ENCODE measurements at places on chromosomes 1 and 21.

DNA sequence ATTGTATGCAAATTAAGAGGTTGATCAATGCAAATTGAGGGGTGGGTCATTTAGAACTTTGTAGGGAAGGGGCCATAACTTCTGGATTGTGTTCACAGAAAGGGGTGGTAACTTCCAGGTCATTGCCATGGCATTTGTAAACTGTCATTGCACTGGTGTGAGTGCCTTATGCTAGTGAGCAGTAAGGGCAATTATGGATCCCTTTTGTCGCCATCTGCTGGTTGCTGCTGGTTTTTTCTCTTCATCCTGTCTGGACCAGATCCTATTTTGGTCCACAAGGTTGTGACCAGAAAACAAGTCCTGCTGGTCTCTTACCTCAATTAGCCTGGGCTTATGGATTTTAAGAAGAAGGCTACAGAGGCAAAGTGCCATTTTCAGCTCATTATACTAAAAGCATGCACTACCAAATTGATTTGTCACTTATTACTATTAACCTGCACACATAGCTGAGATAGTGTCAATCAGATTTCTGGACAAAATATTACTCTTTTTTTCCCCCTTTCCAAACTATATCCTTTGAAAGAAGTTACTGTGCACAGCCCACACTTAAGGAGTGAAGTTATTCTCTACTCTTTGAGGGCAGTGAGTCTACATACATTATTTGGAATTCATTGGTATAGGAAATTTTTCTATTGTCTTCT lies 196.2 kb downstream of the ZC3H11B start:
- peak; percentile 83 for DNase-seq

GRCh38 chr1:55359611-55360010 lies 144.4 kb upstream of the USP24 start:
- DNase-seq = no peak

DNA sequence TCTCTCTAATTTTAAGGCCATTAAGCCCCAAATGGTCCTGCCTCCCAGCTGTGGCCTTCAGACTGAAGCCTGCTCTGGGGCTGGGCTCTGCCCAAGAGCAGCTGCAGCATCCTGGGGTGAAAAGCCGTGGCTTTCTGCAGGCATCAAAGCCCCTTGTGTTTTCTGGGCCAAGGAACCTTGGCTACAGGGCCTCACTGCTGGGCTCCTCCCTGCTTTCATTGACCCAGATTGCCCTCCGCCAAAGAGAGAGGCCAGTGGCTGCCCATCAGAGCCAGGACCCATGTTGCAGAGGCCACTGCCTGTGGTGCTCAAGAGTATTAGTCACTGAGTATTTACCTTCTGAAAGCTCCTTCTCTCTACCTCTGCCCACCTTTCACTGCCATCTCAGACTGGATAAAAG lies 1.6 kb downstream of the ZNF648 start:
- DNase-seq = no peak

GRCh38 chr1:4699376-4700301 lies 45.2 kb downstream of the AJAP1 start:
- no peak for DNase-seq

GRCh38 chr1:1304331-1305299 lies 3.1 kb downstream of the ACAP3 start:
- DNase-seq = peak; percentile 53

- no peak for DNase-seq
Measured at GRCh38 chr1:1517973-1518620, 6.1 kb downstream of the ATAD3A start.

DNA sequence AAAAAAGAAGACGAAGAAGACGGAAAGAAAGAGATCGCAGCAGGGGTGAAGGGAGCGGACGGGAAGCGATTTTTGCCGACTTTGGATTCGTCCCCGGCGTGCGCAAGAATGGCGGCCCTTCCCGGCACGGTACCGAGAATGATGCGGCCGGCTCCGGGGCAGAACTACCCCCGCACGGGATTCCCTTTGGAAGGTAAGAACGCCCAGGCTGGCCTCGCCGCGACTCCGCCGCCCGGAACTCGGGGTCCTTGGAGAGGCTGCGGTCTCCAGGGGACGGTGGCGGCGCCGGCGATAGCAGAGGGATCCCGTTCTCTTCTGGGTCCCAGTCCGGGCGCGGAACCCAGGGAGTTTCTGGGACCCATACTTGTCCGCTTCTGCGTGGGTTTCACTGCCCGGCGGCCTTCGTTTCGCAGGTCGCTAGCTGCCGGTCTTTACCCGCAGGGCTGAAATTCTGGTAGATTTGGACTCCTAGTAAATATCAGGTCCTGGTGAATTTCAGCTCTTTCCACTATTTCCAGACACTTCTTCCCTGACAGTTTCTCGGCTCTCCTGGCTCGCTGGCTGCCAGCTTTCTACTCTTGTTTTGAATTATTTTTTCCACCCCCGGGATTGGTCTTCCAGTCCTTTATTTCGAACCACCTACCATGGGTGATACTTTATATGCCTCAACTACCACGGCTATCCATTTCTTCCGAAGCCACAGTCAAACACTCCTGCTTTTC lies 1.0 kb downstream of the PAX7 start:
- DNase-seq = no peak

DNA sequence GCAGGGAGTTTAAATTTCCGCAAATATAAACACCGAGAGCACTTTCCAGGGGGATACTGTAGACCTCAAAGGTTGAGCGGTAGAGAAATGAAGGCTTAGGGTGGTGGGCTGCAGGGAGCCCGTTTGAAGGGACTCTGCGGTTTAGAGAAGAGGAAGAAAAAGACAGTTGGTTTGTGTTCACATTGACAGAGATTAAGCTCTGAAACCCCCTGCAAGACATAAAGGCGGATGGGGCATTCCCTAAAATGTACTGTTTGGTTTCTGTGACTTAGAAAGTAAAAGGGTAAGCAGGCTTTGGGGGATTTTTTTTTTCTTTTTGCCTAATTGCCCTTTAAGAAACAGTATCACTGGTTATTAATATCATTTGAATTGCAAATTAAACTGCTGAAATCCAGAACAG lies 1.3 kb downstream of the KAZN start:
- DNase-seq = no peak

GRCh38 chr1:16125088-16125470 lies 30.8 kb downstream of the EPHA2 start:
- DNase-seq = no peak

DNA sequence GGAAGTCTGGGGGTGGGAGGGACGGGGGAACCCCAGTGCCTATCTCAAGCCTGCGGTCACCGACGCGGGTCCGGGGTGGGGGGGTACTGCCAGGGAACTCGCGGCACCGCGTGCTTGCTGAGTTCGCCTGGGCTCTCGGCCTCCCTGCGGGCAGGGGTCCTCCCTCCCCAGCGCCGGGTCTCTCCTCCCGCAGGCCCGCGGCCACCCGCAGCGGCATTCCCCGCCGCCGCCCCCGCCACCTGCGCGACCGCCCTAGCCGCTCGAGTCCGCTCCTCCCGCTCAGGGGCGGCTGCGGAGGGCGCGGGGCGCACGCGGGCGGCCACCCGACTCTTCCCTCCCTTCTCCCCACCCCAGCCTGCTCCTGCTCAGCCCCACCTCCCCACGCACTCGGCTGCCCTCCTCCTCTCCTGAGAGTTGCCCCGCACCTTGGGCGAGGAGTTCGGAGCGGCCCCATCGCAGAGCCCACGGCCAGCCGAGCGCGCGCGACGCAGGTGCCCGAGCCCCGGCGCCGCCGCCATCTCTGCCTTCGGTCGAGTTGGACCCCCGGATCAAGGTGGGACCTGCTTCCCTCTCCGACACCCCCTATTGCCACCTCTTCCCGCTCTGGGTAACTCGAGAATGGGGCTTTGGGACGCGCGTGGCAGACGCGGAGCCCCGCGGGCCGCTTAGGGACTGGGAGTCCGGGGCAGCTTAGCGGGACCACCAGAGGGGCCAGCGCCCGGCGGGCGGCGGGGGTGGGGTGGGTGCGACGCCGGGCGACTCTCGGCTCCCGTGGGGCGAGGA lies 105.0 kb downstream of the LEPR start:
- peak; percentile 74 for DNase-seq

GRCh38 chr1:11595285-11595684 lies 58.9 kb downstream of the FBXO2 start:
- no peak for DNase-seq

DNA sequence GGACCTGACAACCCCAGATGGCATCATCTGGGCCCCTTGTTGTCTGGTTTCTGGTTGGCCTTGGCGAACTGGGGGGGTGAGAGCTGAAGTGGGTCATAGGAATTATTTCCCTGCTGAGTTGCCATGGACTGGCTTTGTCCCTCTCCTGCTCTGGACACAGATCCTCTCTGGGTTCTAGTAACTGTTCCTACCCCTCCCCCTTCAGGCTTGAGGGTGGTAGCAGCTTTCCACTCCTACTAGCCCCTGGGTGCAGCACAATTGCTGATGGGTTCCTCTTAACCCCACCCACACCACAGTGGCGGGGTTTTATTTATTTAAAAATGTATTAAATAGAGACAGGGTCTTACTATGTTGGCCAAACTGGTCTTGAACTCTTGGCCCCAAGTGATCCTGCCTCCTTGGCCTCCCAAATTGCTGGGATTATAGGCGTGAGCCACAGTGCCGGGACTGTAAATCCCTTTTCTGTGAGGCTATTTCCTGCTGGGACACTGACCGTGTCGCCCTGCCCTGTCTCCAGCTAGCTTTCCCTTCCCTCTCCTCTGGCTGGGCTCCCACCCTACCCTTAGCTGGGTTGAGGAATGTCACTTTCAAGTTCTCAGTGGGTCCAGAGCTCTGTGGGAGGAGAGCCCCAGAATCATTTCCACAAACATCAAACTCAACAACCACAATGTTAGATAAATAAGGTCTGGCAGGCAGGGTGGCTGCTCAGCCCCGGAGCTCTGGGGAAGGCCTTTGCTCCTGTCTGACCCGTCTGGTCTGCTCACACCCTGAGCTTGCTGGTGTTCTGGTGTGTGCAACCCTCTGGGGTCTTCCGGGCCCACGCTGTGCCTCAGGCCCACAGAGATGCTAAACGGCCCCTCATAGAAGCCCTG lies 112.7 kb upstream of the WNT4 start:
- DNase-seq = no peak

GRCh38 chr1:182789138-182790076 lies at the start of gene NPL:
Gene NPL, plus strand, starts transcription at chr1:182789773. Its CDS starts 4,599 bp downstream, at chr1:182794372.
- peak; percentile 93 for DNase-seq

GRCh38 chr21:46284077-46284644 lies 1.2 kb downstream of the MCM3AP start:
- DNase-seq = no peak

GRCh38 chr1:47452426-47452825 lies 14.6 kb downstream of the FOXD2 start:
- DNase-seq = no peak

DNA sequence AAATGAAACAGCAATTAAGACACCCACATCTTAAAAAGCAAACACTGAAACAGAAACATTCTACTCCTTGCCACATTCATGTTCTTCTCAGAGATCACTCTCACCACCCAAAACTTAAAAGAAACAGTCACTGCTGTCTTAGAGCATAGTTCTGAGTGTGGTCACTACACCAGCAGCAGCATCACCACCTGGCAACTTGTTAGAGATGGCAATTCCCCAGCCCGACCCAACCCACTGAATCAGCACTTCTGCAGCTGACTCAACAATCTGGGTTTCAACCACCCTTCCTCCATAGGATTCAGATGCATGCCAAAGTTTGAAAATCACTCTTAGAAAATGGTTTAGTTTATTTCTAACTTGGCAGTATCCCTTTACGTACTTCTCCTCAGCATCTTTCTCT lies 126.1 kb downstream of the CDC42BPA start:
- peak; percentile 77 for DNase-seq

- no peak for DNase-seq
Measured at GRCh38 chr1:54342288-54342687, 63.9 kb downstream of the SSBP3 start.

Measured in OCI-M1 (cell line).